Left kidney (tissue), 8 donors: ENCODE measurements at places on chromosomes 11 and 22. TPM values are rescaled to one million over a fixed set of nuclear protein-coding genes. Genes with fewer than 3 reads are reported as not detected.

The VPREB1 gene
- not detected for polyA plus RNA-seq

DNA sequence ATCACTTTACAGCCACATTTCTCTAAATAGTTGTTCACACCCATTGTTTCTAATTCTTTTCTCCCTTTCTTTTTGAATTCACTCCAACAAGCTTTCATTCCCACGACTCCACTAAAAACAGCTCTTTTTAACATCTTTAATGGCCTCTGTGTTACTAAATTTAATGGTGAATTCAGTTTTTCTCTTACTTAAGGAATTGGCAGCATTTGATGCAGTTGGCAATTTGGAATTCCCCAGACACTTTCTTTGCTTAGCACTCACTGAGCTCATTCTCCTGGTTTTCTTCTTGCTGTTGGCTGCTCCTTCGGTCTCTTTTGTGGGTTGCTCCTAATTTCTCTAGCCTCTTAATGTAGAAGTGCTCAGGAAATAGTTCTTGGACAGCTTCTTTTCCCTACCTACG, 40.5 kb upstream of the OR9Q1 start:
- no peak for DNase-seq

DNA sequence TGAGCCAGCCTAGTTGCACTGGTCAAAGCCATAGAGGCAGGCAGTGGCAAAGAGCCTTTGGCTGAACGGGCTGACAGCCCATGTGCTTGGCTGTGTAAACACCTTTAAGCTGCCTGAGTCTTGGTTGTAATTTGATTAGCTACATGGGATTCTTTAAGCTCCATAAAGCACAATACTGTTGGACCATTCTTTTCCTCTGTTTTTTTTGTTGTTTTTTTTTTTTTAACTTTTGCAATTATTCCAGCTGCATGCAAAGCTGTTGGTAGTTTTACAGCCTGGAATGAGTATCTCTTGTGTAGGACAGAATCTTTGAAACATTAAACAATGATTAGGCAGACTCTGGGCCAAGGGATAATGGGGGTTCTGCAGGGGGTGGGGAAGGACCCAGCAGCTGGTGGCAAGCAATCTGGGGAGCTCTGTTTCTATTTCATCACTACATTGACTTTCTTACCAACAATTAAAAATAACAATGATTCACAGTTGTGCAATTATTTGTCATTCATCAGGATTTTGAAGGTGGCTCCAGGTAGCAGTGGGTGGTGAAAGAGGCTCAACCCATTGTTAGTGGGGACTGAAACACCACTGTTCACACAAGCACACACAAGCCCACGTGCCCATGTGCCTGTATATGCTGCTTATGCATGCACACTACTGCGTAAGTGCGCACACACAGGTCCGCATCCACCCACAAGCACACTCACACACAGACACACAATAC, 69.5 kb upstream of the CSNK2A3 start:
- DNase-seq, result peak; percentile 38

The OR6T1 gene
- polyA plus RNA-seq, result not detected

- no peak for DNase-seq
These were observed 86.1 kb downstream of the NAT10 start for GRCh38 chr11:34191578-34191977.

The BRSK2 gene
- polyA plus RNA-seq, result 0.90 TPM

The KDM4E gene
- 0.47 TPM for polyA plus RNA-seq

The OR52I2 gene
- polyA plus RNA-seq, result 0.03 TPM
